ENCODE measurements at places on chromosomes 5 and 9.

- DNase-seq, result no peak
Observed at GRCh38 chr9:127873223-127873691, 4.2 kb downstream of the AK1 start.

DNA sequence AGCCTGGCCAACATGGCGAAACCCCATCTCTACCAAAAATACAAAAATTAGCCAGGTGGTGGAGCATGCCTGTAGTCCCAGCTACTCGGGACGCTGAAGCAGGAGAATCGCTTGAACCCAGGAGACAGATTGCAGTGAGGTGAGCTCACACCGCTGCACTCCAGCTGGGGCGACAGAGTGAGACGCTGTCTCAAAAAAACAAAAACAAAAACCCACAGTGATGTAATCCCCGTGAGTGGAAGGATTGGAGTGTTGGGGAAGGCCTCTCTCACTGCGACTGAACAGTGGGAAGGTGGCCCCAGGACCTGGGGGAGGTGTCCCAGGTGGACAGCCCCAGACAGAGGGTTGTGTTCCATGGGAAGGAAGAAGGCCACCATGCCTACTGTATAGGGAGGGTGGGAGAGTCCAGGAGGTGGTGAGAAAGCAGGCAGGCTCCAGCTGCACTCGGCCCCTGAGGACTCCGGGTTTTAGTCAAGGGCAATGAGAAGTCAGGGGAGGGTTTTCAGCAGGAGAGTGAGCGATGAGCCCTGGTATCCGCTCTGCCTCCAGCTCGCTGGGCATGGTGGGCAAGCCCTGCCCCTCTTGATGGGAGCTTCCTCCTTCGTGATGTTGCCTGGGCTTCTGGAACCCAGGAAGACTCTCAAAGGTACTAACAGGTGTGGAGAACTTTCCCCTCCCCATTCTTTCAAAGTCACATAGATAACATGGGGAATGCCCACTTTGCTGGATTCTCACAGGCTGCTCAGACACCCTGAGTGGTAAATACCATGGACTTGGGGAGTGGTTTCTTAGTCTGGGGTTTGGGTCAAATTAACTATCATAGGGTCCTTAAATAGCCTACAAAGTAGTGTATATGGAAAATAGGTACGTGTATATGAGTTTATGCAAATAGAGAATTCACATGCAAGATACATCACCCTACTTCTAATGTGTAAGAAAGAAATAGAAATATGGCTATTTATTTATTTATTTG lies 74.7 kb downstream of the PPARGC1B start:
- no peak for DNase-seq

GRCh38 chr5:149227168-149227826 lies 44.4 kb upstream of the AFAP1L1 start:
- no peak for DNase-seq

GRCh38 chr5:36904677-36905076 lies 28.1 kb downstream of the NIPBL start:
- DNase-seq, result no peak

DNA sequence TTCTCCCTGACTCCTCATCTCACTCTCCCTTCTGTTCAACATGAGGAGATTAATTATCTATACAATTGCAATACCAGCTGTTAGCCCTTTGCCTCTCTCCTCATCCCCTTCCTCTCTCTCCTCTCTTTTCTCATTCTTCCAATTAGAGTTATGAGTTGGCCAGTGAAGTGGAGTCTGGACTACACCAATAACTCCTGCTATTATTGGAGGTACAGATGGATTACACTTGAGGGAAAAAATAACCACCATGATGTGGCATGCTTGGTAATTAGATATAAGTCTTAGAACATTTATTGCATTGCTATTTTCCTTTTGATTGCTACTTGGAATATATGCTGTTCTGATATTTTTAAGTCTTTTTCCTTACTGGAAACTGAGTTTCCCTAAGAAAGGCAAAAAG lies 159.2 kb downstream of the FRMD3 start:
- DNase-seq, result no peak

DNA sequence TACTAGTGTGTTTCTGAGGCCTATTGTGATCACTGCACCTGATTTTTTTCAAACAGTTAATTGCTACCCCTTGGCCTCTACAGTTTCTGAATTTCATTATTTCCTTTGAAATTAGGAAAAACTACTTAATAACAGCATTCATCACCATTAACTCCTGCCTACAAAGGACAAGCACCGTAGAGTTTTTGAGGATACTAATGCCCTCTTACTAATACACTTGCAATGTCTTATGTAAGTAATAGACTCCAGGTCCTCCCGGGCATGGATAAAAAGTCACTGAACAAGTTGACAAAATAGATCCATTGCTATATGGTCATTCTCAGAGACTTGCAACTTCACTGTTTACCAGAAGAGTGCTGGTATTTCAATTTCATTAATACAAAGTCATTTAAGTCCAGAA lies 1172.5 kb downstream of the CDH12 start:
- no peak for DNase-seq

- DNase-seq, result no peak
Observed at GRCh38 chr9:104788251-104788650, 24.3 kb downstream of the NIPSNAP3B start.

DNA sequence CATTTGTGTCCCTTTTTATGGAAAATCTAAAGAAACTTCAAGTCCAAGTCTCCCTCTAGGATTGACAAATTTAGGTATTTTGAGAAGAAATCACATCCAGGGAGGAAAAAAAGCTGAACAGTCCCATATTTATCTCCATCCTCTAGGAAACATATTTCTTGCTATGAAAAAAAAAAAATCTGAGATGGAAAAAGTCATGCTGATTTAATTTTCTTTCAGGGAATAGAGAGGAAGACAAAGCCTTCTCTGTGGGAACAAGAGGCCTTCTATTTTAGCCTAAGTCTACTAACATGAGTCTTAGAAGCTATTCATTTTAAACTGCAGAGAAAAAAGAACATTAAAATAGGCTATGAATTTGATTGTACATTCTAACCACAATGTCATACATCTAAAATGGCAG lies 63.1 kb upstream of the CDK5RAP2 start:
- no peak for DNase-seq

DNA sequence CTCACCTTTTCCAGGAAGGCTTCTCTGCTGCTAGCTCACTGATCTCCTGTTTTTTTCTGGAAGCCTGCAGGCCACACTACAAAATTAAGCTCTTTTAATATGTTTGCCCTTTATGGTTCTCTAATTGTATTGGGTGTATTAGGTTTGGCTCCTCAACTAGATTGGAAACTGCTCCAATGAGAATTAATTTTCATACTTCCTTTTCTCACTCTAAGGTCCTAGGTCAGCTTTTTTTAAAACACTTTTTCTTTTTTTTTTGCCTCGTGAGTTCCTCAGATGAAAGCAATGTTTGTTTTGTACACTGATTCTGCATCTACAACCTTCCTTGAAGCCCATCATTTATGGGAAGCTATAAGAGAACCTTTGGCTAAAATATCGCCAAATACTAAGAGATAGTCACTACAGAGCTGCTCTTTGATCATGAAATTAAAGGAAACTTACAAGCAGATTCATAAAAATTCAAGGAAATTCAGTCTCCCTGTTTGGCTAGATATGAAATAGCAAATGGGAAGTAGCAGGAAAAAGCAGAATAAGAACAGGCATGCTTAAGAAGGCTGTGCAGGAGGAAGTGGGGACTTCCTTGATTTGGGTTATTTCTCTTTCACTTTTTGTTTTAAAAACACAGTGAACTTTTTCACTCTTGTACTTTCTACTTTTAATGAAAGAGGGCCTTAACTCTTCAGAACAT lies 55.2 kb upstream of the FYB1 start:
- no peak for DNase-seq

DNA sequence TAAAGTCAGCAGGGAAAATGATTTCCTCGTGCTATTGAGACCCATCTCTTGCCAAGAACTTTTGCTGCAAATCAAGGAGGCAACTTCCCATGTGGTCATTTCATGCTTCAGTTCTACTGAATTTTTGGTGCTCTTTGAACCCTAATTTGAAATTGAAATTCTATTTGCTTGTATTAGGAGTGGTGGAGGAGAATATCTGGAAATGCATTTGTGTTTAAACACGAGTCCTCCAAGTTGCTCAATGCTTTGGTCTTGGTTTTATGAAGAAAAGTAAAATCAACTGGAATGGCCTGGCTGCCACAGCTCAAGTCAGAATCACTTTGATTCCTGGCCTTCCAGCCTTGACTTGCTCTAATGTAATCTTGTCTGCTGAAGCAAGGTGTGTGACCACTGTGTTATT lies 613.2 kb downstream of the TLE1 start:
- DNase-seq, result no peak

- DNase-seq, result no peak
Observed at GRCh38 chr9:26142631-26143030, 464.4 kb upstream of the TUSC1 start.

- DNase-seq, result no peak
Observed at GRCh38 chr9:16501726-16502125, 368.7 kb downstream of the BNC2 start.

DNA sequence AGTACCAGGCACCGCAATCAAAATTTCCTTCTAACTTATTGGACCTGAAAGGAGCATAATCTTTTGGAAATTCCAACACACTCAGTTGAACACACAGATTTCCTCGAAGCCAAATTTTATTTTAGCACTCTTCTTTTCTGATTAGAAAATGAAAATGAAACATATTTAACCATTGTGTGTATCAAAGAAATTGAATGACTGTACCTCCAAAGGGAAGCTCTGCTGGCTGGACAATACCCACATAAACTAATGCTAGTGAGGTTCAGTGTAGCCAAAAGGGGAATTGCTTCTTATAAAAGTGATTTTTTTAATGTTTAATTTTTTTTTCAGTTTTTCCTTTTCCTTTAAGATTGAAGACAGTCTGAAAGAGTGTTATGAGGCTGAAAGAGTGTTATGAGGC lies 239.6 kb upstream of the NREP start:
- DNase-seq, result no peak

GRCh38 chr5:150320044-150320613 lies 17.4 kb upstream of the ARSI start:
- no peak for DNase-seq

DNA sequence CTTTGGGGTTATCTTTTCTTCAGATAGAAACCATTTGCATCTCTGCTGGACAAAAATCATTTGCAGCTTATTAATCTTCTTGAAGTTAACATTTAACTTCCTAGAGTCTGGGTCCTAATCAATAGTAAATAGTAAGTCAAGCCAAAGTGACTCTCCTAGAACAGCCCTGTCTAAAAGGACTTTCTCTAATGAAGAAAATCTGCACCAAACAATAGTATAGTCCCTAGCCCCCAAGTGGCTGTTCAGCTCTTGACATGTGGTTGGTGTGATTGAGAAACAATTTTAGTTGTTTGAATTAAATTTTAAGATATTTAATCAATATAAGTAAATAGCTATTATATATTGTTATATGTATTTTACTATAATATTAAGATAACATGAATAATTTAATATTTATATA lies 64.6 kb upstream of the SHB start:
- DNase-seq, result no peak

GRCh38 chr9:16217943-16218701 lies 652.3 kb downstream of the BNC2 start:
- no peak for DNase-seq

GRCh38 chr5:172695232-172696054 lies 54.4 kb downstream of the NEURL1B start:
- no peak for DNase-seq

GRCh38 chr9:133677126-133678010 lies 41.2 kb downstream of the DBH start:
- peak; percentile 92 for DNase-seq

DNA sequence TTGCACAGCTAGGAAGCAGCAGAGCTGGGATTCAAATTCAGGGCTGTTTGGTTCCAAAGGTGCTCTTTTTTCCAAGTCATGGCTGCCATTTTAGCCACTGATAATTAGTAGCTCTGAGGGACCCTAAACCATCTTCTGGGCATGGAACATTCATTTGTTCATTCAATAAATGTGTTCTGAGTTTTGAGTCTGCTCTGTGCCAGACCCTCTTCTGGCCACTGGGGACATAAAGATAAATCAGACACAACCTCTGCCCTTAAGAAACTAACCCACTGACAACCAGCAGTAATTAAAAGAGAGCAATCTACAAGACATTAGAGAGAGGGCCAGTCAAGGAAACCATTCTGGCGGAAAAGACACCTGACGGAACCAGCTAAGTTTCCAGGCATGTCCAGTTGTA lies 2.0 kb upstream of the CPEB4 start:
- DNase-seq, result no peak

DNA sequence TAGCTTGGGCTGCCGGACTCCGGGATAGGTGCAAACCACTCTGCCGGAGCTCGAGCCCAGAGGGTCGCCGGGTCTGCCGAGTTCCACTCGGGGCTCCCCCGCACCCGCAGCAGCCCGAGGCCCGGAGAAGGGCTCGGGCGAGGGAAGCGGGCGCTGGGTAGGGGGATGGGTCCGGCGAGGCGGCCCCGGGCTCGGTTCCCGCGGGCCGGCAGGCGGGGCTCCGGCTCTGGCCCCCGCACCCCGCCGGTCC lies 507 bp downstream of the RICTOR start:
- no peak for DNase-seq

- DNase-seq, result no peak
Observed at GRCh38 chr5:12861886-12862654, 957.8 kb upstream of the CTNND2 start.

DNA sequence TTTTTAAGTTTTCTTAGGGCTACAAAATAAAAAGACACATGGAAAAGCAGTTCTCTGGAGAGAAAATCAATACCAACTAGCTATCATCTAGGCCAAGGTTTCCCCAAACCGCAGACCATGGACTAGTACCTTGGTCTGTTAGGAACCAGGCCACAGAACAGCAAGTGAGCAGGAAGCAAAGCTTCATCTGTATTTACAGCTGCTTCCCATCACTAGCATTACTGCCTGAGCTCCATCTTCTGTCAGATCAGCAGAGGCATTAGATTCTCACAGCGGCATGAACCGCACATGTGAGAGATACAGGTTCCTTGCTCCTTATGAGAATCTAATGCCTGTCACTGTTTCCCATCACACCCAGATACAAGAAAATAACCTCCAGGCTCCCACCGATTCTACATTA lies 1907.6 kb upstream of the ACO1 start:
- no peak for DNase-seq

DNA sequence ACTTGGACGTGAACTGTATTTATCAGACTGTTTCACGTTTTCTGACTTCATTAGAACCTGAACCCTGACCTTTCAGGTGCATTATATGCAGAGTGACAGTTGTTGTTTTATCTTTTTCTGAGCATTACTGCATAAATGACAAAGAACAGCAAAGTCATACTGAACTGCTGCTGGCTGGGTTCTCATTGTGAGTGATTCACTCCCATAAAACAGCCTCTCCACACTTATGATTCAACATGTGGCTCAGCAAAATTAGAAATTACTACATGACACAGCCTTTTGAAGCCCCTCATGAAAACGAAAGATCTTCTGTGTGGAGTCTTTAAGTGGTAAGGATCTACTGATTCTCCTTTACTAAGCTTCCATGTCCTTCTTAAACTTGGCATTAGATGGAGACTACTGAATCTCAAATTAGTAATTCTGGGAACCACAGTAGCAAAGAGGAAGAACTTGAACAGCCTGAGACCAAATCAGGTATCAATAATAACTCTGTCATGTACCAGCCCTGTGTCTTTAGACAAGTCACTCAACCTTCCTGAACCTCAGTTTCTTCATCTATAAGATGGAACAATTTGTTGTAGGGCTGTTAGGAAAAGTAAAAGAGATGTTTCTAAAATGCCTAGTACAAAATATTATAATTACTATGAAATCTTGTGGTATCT lies 172.3 kb upstream of the GNA14 start:
- DNase-seq, result no peak

- no peak for DNase-seq
Observed at GRCh38 chr5:141846031-141846430, 32.2 kb downstream of the PCDH1 start.

- peak; percentile 21 for DNase-seq
Observed at GRCh38 chr9:123401879-123402513, 46.0 kb downstream of the CRB2 start.

GRCh38 chr9:89465726-89466308 lies 32.1 kb downstream of the SEMA4D start:
- DNase-seq, result no peak

Data from natural killer cell (primary cell).